Activated naive CD4-positive, alpha-beta T cell treated with anti-CD3 and anti-CD28 coated beads, Interleukin-2, amount 50 U/mL, for 16 hours (primary cell): ENCODE measurements at places on chromosomes 4 and X.

- no peak for DNase-seq
These were observed 297.3 kb downstream of the TENM3 start for GRCh38 chr4:182540496-182540895.

DNA sequence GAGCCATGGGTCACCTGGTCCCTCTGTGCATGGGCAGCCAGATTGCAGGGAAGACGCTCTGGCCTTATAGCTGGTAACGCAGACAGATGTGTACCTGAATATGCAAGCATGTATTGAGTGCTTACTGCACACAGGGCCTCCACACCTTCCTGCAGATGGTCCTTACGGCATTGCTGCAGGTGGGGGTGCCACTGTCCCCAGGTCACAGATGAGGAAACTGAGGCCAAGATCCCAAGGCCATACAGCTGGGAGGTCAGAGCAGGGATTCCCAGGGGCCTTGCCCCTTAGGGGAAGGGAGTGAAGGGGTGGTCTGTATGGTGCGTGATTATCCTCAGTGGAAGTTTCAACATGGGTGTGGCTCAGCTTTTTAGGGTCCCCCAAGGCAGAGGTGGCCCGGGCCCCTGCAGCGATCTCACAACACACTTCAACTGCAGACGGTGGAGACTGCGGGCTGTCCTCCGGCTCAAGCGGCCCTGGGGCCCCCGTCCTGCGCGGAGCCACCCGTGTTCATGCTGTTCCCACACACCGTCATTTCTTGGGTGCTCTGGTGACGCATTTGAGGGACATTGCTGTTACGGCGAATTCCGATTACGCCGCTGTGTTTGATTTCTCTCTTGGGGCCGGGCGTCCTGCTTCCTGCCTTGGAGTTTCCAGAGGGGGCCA is 8.1 kb downstream of the DOK7 start:
- DNase-seq, result no peak

GRCh38 chr4:108861334-108861733 is 98.5 kb upstream of the ETNPPL start:
- DNase-seq, result no peak

GRCh38 chr4:15343000-15343399 is 84.8 kb upstream of the C1QTNF7 start:
- DNase-seq, result no peak

DNA sequence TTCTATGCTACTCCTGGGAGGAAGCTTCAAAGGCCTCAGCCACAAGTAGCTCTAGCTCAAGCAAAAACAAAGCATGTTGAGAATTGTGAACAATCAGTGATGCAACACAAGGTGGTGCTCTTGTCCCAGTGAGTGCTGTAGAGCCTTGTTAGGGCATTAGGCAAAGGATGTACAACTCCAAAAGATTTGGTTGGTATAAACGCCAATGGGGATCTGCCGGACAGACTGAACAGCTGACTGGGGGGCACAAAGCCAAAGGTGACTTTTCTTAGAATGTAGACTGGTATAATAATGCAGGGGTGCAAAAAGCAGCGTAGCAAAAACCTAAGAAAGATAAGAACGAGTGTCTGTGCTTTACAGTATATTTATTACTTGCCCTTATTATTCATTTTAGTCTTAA is 62.6 kb upstream of the ALB start:
- DNase-seq, result no peak

GRCh38 chr4:77599378-77599777 is 6.2 kb upstream of the CXCL13 start:
- DNase-seq, result no peak

GRCh38 chrX:130769835-130770234 is 133.2 kb downstream of the ENOX2 start:
- no peak for DNase-seq

DNA sequence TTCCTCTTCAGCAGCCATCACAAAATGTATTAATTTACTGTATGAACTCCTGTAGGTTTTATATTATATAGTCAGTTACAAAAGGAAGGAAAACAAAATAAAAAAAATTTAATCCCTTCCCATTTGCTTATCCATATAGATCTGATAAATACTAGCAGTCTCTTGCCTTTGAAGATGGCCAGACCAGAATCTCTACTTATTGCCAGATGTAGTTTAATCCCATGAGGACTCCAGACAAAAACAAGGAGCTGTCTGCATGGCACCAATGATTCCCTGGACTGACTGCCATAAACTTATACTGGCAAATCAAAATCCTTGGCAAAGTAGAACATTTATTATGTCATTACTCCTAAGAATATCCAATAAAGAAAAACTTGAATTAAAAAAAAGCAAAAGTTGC is 223.3 kb upstream of the MAB21L2 start:
- no peak for DNase-seq

DNA sequence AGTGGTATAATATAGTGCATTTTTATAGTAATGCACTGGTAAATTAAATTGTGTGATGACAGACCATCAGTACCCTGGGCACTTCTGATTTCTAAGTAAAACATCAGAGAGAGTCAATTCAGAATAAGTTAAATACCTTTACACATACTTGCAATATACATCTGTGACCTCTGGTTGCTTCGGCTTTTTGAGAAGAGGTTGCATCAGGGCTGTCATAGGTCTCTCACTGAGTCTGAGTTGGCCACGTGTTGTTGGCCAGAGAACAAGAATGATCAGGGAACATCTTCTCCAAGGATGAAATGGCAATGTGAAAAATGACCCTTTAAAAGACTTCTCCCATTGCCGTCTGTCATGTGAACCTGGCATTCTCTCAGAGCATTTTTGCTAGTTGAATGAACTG is 36.9 kb upstream of the PUDP start:
- DNase-seq, result no peak

- DNase-seq, result peak; percentile 15
These were observed 64.8 kb downstream of the TSC22D3 start for GRCh38 chrX:107710617-107711391.
